ENCODE measurements at places on chromosomes 1 and 21.

GRCh38 chr21:33231526-33231925 lies 1.8 kb downstream of the IFNAR2 start:
- DNase-seq: no peak

DNA sequence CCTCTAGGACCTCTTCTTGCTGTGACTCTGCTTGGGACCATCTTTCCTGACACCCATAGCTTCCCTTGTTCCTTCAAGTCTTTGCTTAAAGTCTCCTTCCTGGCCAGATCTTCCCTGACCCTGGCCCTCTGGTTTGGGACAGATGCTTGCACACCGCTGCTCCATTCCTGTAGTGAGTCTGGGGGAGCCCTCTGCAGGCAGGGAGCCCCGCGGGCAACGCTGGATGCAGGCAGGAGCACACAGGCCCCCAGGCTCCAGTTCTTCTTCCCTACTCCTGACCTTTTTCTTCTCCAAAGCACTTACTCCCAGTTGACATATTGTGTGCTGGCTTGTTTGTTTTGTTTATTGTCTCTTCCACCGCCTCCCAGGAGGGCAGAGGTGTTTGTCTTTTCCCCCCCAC lies 413.4 kb downstream of the CAMTA1 start:
- DNase-seq: no peak

GRCh38 chr1:212438831-212439237 lies 6.1 kb downstream of the NENF start:
- no peak for DNase-seq

- DNase-seq: no peak
Measured at GRCh38 chr1:159200769-159201168, 3.9 kb upstream of the ACKR1 start.

DNA sequence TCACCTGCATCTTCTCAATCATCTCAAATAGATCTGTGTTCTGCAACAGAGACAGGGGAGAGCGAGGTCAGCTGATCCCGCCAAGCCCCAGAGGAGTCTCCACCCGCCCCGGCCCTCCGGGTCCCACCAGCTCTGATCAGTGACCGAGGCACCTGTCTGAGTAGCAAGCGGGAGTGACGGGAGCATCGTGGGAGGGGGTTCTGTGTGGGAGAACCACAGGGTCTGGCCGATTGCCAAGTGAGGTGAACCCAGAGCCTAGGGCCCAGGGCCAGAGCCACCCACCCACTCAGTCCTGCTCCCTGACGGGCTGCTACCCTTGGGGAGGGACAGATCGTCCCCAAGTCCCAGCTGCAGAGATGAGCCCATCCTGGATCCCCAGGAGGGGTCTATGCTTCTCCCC lies 49.1 kb downstream of the RAP1GAP start:
- DNase-seq: no peak

- DNase-seq: no peak
Measured at GRCh38 chr1:51369171-51369570, 38.8 kb upstream of the TTC39A start.

DNA sequence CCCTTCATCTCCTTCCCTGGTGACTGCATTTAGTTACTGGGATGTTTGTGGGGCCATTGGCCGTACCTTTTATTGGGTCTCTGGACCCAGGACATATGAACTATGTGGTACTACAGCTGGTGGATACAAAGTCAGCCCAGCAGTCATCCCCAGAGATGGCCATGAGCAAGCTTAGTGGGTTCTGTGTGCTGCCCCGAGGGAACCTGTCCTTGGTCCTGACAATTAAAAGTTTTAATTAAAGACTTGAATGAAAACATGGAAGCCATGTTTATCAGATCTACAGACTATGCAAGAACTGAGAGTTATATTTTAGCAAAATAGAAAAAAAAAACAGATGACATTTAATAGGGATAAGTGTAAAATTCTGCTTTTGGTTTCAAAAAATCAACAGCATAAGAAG lies 2.8 kb upstream of the NES start:
- no peak for DNase-seq

- DNase-seq: no peak
Measured at GRCh38 chr1:177772386-177772960, 197.4 kb downstream of the SEC16B start.

GRCh38 chr1:61967750-61968149 lies 225.5 kb downstream of the PATJ start:
- no peak for DNase-seq

GRCh38 chr1:207047505-207047904 lies 3.5 kb downstream of the YOD1 start:
- DNase-seq: no peak

- DNase-seq: no peak
Measured at GRCh38 chr21:15273244-15273643, 208.4 kb upstream of the NRIP1 start.

- no peak for DNase-seq
Measured at GRCh38 chr1:42533101-42533863, 70.2 kb downstream of the CCDC30 start.

Data from naive B cell (primary cell).